ENCODE measurements at places on chromosomes 11 and 22.

GRCh38 chr22:37177221-37177620, 10.8 kb downstream of the C1QTNF6 start:
- peaks cover 26% of the 10 kb centered on the region for H3K27me3 ChIP-seq
- H3K27ac ChIP-seq, result no peak overlapping the region
- H3K4me1 ChIP-seq, result peaks cover 17% of the 10 kb centered on the region
- H3K4me3 ChIP-seq, result no peak overlapping the region
- DNase-seq, result no peak

GRCh38 chr22:49328630-49329405, 498.9 kb downstream of the BRD1 start:
- H3K27ac ChIP-seq, result no peak overlapping the region
- H3K4me3 ChIP-seq, result no peak overlapping the region
- no peaks in the 10 kb centered on the region for H3K4me1 ChIP-seq
- H3K27me3 ChIP-seq, result no peaks in the 10 kb centered on the region
- no peak for DNase-seq

GRCh38 chr11:34890089-34890488, 26.1 kb downstream of the APIP start:
- H3K27me3 ChIP-seq, result no peaks in the 10 kb centered on the region
- no peak overlapping the region for H3K4me3 ChIP-seq
- no peaks in the 10 kb centered on the region for H3K36me3 ChIP-seq
- no peaks in the 10 kb centered on the region for H3K4me1 ChIP-seq
- no peak for DNase-seq
- H3K27ac ChIP-seq, result no peak overlapping the region

- no peaks in the 10 kb centered on the region for H3K36me3 ChIP-seq
- no peaks in the 10 kb centered on the region for H3K4me1 ChIP-seq
- no peak for DNase-seq
- H3K27ac ChIP-seq, result no peak overlapping the region
These were observed 3.5 kb downstream of the KRTAP5-10 start for GRCh38 chr11:71568704-71569349.

GRCh38 chr22:34878171-34878570, 187.8 kb upstream of the ISX start:
- no peaks in the 10 kb centered on the region for H3K27me3 ChIP-seq
- no peak overlapping the region for H3K4me3 ChIP-seq
- no peak for DNase-seq
- no peaks in the 10 kb centered on the region for H3K4me1 ChIP-seq
- H3K27ac ChIP-seq, result no peak overlapping the region

GRCh38 chr11:36583667-36584066, 10.6 kb upstream of the IFTAP start:
- no peaks in the 10 kb centered on the region for H3K27me3 ChIP-seq
- H3K27ac ChIP-seq, result no peak overlapping the region
- no peaks in the 10 kb centered on the region for H3K4me1 ChIP-seq

GRCh38 chr11:59501931-59502330, 1.4 kb upstream of the OR4D11 start:
- H3K27ac ChIP-seq, result no peak overlapping the region
- DNase-seq, result no peak
- H3K4me1 ChIP-seq, result no peaks in the 10 kb centered on the region
- no peak overlapping the region for H3K4me3 ChIP-seq

Measured in T-cell (primary cell).